ENCODE measurements at places on chromosomes 3 and 15.

GRCh38 chr15:57370929-57371328 is 5.4 kb upstream of the CGNL1 start:
- no peak for DNase-seq

DNA sequence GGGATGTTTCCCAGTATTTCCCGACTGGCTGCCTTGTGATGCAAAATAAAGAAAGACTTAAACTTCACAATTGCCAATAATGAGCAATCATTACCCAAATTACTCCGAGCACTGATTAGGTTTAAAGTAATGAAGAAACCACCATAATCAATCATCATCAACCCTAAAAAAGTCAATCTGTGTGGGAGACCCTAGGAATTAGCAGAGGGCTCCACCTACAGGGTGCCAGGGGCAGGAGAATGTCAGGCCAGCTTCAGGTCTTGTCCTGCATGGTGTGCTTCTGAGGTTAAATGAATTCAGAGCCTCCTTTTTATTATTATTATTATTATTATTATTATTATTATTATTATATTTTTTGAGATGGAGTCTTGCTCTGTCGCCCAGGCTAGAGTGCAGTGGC is 478.0 kb upstream of the ARRDC4 start:
- no peak for DNase-seq

- no peak for DNase-seq
Measured at GRCh38 chr3:77837456-77838025, 797.6 kb downstream of the ROBO2 start.

- no peak for DNase-seq
Measured at GRCh38 chr3:192980632-192981031, 63.0 kb upstream of the MB21D2 start.

DNA sequence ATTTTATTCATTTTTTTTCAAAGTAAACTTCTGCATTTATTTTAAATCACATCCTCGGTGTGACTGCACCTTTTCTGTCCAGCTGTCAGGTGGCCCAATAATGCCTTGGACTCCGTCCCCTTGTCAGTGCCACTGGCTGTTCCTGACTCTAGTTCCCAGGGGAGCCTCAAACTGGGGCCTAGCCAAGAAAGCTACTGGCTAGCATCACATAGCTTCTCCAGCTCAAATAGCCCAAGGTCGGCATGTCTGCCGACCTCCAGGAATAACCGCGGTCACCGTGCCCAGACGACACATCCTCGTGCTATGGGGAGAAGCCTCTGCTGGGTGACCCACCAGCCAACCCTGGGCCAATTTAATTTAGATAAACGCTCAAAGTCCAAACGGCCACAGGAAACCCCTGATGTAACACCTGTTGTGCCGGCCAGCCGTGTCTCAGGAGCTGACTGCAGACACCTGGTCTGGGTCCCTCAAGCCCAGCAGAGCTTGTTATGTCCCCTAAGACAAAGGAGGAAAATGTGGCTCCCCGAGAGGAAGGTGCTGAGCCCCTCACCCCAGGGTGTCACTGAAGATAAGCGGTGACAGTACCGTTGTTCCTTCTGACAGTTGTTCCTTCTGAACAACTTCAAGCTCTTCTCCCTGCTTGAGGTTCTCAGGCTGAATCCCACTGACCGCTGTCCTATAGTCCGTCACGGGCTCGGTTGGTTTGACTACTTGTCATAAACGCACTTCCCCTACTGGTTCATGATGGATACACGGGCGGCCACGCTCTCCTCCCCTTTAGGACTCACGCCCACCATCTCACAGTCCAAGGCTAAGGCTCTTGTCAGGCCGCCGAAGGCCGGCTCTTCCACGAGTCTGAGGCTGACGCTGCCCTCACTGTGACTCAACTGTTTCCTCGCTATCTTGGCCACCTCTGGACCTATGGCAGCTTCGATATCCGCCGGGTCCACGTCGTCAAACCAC is 126.2 kb downstream of the KLF13 start:
- DNase-seq = no peak

GRCh38 chr15:80997692-80998091 is 3.0 kb upstream of the TLNRD1 start:
- DNase-seq = peak; percentile 43

GRCh38 chr3:123319760-123320159 is 118.0 kb downstream of the SEC22A start:
- no peak for DNase-seq

- DNase-seq = no peak
Measured at GRCh38 chr3:7934362-7934761, 567.3 kb upstream of the LMCD1 start.

GRCh38 chr3:112531358-112531781 is 30.4 kb downstream of the ATG3 start:
- DNase-seq = peak; percentile 64

GRCh38 chr3:10419637-10420232 is 85.7 kb downstream of the ATP2B2 start:
- peak; percentile 3 for DNase-seq

GRCh38 chr15:84859144-84859543 is 25.3 kb upstream of the SLC28A1 start:
- no peak for DNase-seq

- no peak for DNase-seq
Measured at GRCh38 chr3:154254527-154254926, 69.8 kb downstream of the DHX36 start.

- no peak for DNase-seq
Measured at GRCh38 chr3:118077332-118077731, 957.3 kb downstream of the IGSF11 start.

- peak; percentile 49 for DNase-seq
Measured at GRCh38 chr3:53023072-53023823, 22.6 kb downstream of the SFMBT1 start.

- no peak for DNase-seq
Measured at GRCh38 chr15:70650567-70651302, 112.6 kb downstream of the UACA start.

DNA sequence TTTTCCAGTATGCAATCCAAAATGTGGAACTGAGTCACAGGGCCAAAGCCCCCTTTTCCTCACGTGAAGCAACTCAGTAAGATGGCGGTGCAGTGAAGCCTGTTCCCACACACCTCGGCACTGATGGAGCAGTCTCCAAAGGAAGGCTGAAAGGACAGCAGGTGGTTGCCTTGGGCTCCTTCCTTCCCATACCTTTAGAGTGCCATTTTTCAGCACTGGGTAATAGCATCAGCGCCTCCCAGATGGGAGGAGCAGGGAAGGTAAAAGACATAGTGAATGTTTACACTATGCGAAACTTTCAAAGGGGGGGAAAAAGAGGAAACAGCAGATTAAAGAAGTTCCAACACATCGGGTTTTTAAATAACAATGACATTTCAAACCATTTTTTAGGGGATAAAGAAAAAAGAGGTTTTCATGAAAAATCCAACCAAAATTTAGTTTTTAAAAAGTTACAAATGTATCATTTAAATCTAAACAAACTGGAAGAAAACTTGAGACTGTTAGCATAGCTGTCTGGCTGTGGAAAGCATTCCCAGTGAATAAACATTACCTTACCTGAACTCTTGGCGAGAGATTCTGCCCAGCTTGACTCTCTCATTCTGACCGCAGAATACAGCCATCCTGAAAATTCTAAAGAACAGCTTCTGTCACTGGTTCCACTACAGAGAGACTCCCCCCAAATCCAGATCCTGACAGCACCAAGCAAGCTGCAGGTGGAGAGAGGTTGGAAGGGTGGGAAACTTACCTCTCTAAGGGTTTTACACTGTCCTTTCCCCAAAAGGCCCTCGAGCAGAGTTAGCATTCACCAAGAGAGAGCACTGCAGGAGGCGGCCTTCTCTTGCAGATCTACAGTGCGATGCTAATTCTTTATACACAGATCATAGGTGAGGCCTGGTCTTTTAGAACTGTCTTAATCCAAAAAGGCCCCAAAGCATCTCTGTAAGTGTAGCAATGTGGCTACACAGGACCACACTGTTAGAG is 32.6 kb downstream of the ABCC5 start:
- DNase-seq = no peak

DNA sequence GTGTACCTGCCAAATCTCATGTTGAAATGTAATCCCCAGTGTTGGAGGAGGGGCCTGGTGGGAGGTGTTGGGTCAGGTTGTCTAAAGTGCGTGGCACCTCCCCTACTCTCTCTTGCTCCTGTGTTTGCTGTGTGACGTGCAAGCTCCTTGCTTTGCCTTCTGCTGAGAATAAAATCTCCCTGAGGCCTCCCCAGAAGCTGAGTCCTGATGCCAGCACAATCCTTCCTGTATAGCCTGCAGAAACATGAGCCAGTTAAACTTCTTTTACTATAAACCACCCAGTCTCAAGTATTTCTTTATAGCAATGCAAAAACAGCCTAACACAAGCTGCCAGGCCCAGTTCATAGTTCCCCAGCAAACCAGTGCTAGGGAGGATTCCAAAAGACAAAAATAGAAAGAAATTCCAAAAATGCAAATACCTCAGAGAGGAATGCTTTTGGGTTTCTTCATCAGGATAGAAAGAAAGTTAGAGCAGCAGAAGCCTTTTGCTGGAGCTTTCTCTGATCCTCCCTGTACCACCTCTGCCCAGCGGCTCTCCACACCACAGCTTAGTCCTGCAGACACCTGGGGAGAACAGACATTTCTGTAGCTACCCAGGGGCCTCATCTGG is 25.9 kb upstream of the CDV3 start:
- DNase-seq = peak; percentile 20

DNA sequence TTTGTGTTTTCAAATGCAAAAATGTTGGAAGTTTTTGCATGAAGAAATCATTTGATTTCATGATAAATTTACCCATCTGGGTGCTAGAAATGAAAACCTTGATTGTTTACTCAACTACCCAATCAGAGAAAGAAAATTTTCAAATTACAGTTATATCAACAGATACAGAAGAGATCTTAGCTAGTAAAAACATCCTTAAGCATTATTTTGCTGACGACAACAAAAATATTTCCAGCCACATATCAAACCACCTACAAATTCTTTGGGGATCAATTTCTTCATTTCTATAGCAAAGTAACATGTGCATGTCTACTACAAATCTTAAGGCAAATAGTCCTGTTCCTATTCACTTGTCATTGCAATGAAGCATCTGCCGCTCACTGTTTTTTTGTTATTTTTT is 530.3 kb downstream of the ZIC1 start:
- no peak for DNase-seq

DNA sequence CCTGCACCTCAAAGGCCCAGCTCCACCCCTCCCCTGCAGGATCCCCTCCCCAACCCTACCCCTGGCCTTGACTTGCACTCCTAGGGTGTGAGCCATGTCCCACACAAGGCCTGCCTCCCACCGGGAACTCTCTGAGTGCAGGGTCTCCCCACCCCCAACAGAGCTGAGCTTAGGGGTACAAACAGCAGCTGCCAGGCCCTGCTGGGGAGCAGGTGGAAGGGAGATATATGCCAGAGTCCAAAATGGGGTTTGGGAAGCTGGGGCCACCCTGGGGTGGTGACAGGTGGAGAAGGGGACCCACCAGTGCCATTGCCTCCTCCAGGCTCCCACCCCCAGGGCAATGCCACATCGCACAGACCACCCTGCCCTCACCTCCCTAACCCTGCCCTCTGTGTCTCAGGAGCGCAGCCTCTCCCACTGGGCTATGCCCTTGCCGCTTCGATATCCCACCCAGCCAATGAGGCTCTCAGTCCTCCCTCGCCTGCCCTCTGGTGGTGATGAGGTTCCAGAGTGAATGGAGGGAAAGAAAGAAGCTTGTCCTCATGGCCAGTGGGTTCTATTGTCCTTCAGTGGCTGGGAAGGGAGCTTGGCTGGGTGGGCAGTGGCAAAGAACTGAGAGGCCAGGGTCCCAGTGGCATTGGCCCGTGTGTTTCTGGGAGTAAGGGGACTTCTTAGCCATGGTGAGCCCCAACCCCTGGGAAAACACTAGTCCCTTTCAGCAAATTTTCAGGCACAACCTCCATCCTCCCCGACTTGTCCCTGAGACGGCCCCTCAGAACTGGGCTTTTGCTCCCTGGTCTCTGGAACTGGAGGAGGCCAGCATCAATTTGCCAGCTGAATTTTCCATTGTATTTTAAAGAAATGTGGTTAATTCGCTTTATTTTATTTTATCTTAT is 46.8 kb downstream of the CYP11A1 start:
- peak; percentile 73 for DNase-seq

GRCh38 chr3:186909078-186909853 is 21.1 kb upstream of the ST6GAL1 start:
- no peak for DNase-seq

DNA sequence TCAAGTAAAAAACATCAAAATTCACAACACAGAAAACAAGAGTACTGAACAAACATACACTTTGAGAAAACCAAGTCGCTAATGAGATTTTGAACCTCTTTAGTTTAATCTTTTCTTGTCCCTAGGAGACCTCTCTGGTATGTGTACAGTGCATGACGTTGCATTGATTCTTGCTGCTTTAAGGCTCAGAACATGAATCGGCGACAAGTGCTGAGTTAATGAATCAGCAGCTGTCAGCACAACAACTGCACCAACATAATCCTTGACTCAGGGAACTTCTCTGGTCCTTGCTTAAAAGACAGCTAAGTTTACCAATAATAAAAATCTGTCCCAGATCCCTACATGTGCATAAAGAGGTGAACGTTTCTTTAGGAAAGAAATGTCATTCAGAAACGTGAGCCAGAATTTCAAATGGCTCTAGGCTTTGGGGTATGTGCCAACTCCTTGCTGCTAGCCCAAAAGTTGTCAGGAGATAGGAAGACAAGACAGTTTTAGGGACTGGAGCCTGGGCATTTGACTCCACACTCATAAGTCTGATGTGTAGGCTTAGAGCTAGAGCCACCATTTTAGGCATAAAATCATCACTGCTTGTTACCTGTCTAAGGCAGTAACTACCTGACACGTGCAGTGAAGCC is 86.9 kb downstream of the IL5RA start:
- DNase-seq = no peak

DNA sequence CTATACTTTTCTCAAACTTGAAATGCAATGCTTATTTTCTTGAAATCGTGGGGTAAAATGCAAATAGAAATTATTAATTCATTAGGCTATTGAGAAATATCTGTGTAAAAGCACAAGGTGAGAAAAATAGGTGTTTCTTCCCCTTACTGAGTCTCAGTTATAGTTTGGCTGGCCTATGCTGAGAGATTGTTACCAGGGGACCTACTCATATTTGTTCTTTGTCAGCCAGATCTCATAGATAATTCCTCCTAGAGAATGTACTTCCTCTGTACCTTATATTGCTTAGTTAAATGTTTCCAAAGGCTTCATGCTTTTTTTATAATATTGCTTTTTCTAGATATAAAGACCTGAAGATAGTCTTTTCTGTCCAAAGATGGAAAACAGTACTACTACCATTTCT is 60.0 kb upstream of the TRPC1 start:
- DNase-seq = no peak

DNA sequence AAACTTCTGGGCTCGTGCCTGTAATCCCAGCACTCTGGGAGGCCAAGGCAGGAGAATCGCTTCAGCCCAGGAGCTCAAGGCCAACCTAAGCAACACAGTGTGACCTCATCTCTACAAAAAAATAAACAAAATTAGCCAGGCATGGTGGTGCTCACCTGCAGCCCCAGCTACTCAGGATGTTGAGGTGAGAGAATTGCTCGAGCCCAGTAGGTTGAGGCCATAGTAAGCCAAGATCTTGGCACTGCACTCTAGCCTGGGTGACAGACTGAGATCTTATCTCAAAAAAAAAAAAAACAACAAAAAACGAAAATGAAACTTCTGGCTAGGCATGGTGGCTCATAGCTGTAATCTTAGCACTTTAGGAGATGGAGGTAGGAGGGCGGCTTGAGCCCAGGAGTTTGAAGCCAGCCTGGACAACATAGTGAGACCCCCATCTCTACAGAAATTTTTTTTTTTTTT is 53.7 kb downstream of the PIK3CB start:
- DNase-seq = no peak

GRCh38 chr3:49745986-49746385 is 22.2 kb upstream of the GMPPB start:
- peak; percentile 55 for DNase-seq

GRCh38 chr15:95286352-95286880 is 1044.1 kb upstream of the NR2F2 start:
- no peak for DNase-seq

- no peak for DNase-seq
Measured at GRCh38 chr3:155012584-155012983, 67.5 kb upstream of the MME start.
